ENCODE measurements at places on chromosomes 16 and 17.

DNA sequence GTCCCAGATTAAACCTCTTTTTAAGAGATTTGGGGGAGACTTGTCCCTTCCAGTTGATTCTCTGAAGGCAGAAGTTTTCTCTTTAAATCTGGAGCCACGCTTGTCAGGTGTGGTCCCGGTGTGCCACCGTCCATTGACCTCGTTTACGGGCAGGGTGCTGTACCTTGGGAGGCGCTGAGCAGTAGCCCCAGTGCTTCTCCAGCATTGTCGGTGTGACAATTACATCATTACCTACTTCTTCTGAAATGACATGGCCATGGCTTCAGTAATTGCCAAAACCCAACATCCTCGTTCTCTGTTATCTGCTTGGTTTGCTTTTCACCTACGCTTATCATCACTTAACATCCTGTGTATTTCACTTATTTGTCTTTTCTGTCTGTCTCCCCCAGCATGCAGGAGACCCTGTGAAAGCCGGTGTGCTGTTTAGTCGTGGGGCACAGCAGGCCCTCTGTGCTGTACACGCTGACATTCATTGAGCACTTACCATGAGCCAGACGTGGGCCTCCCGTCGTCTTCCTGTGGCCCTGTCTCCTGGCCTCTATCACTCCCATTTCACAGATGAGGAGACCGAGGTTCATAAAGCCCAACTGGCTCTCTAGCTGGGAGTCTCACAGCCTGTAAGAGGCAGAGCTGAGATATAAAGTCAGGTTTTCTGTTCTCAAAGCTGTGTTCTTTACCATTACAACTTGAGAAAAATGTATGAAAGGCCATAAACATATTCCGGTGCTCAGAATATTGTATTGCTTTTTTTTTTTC is 143.9 kb downstream of the CMIP start:
- peaks cover 7% of the 10 kb centered on the region for H3K36me3 ChIP-seq
- peak overlapping the region; percentile 91 for H3K27ac ChIP-seq
- no peak for DNase-seq

- peaks cover 26% of the 10 kb centered on the region for H3K4me1 ChIP-seq
- H3K27ac ChIP-seq = no peak overlapping the region
- H3K27me3 ChIP-seq = no peaks in the 10 kb centered on the region
- H3K36me3 ChIP-seq = peaks cover under 1% of the 10 kb centered on the region
- DNase-seq = no peak
These were observed 46.5 kb downstream of the GAS7 start for GRCh38 chr17:10151667-10152496.

- peaks cover 7% of the 10 kb centered on the region for H3K27me3 ChIP-seq
- no peak overlapping the region for H3K27ac ChIP-seq
- H3K4me1 ChIP-seq = no peaks in the 10 kb centered on the region
- H3K4me3 ChIP-seq = no peak overlapping the region
- H3K36me3 ChIP-seq = no peaks in the 10 kb centered on the region
- no peak for DNase-seq
These were observed 18.0 kb upstream of the CACNA1H start for GRCh38 chr16:1134776-1135458.

DNA sequence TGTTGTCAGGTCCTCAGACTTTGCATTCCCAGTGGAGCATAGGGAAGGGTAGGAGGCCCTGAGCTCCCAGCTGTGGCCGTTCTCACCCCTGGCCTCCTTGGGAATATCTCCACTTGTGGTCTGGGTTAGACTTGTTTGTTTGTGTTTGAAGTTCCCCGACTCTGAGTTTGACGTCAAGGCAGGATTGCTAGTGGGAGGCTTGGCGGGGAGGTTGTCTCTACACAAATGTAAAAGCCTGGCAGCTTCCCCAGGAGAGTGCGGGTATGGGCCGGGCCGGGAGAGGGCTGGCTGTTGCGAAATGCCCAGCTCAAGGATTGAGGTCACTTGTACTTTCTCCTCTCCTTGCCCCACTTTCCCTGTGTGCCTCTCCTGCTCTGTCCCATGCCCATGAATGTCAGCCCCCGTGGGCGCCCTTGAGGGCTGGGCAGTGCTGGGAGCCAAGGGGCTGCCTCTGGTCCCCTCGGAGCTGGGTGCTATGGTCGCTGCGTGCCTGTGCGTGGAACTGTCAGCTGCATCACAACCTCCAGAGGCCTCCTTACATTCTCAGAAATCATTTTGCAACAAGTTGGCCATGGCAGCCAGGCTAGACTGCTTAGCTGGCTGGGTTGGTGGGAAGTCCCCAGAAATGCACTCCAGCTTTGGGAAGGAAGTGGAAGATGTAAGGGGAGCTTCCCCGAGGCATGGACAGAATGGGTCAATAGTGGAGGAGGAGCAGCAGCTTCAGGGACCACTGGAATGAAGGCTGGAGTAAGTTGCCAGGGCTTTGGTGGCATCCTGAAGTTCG is 84.3 kb downstream of the KSR1 start:
- H3K36me3 ChIP-seq = no peaks in the 10 kb centered on the region
- no peak for DNase-seq
- no peak overlapping the region for H3K4me3 ChIP-seq
- H3K27me3 ChIP-seq = no peaks in the 10 kb centered on the region

DNA sequence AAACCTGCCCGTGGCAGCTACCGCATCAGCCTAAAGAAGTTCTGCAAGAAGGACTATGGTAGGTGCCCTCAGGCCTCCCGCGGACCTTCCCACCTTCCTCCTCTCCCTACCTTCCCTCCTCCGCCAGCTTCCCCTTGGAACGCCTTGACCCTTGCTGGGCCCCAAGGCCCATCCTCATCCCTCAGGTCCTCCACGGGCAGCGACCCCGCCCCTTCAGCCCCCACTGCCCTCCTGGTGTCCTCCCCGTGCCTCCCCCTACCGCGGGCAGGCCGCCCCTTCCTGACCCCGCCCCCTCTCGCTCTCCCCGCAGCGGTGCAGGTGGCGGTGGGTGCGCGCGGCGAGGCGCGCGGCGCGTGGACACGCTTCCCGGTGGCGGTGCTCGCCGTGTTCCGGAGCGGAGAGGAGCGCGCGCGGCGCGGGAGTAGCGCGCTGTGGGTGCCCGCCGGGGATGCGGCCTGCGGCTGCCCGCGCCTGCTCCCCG is 1.4 kb upstream of the TBC1D24 start:
- H3K27me3 ChIP-seq = peaks cover 3% of the 10 kb centered on the region
- no peak overlapping the region for H3K27ac ChIP-seq
- peaks cover 37% of the 10 kb centered on the region for H3K4me1 ChIP-seq
- peak overlapping the region; percentile 67 for H3K4me3 ChIP-seq
- no peaks in the 10 kb centered on the region for H3K36me3 ChIP-seq

DNA sequence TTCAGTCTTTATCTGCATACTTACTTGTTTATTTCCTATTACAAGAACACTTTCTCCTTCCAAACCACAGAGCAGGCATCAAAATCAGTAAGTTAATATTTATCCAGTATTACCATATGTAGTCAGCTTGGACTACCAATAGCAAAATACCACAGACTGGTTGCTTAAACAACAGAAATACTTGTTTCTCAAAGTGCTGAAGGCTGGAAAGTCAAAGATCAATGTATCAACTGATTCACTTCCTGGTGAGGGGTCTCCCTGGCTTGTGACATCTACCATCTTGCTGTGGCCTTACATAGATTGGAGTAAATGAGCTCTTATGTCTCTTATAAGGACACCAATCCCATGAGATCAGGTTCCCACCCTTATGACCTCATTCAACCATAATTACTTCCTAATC is 2.6 kb downstream of the STXBP4 start:
- no peak for DNase-seq
- H3K36me3 ChIP-seq = peaks cover 7% of the 10 kb centered on the region
- H3K4me3 ChIP-seq = no peak overlapping the region
- H3K27me3 ChIP-seq = no peaks in the 10 kb centered on the region
- H3K27ac ChIP-seq = no peak overlapping the region
